ENCODE measurements at places on chromosomes 2 and 18. TPM values are rescaled to one million over a fixed set of nuclear protein-coding genes. Genes with fewer than 3 reads are reported as not detected.
A peak's percentile ranks its signal among the peaks of the same experiment; 100 is the strongest.

GRCh38 chr2:217656316-217656715 is 346.5 kb downstream of the TNS1 start:
- no peaks in the 10 kb centered on the region for H3K36me3 ChIP-seq
- H3K4me1 ChIP-seq, result peaks cover 54% of the 10 kb centered on the region
- H3K27me3 ChIP-seq, result no peaks in the 10 kb centered on the region
- peak overlapping the region; percentile 43 for H3K27ac ChIP-seq
- no peak for DNase-seq

CACNB4 gene
- total RNA-seq, result 3.4 TPM

- no peak overlapping the region for H3K4me3 ChIP-seq
- peaks cover 5% of the 10 kb centered on the region for H3K27me3 ChIP-seq
- peaks cover 11% of the 10 kb centered on the region for H3K4me1 ChIP-seq
- DNase-seq, result no peak
- H3K27ac ChIP-seq, result no peak overlapping the region
- no peaks in the 10 kb centered on the region for H3K36me3 ChIP-seq
Observed at GRCh38 chr18:2112435-2113045, 458.8 kb downstream of the METTL4 start.

RGPD3 gene
- not detected for total RNA-seq

DNA sequence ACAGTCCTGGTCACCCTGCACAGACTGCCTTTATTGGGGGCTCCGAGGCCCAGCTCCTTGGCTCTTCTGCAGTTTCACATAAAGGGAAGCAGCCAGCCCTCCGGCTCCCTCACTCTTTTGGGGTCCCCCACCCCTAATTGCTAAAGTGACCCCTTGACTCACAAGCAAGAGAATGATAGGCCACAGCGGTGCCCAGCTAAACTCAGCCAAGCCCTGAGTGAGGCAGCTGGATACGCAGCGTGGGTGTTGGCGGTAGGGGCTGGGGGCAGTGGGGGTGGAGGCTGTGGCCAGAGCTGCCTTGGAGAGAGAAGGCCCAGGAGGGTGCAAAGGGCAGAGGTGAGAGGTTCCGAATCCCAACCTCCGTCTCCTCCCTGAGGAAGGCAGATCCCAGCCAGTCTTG is 25.5 kb upstream of the ALPP start:
- no peak for DNase-seq
- peaks cover 8% of the 10 kb centered on the region for H3K27me3 ChIP-seq
- no peak overlapping the region for H3K27ac ChIP-seq
- H3K4me3 ChIP-seq, result no peak overlapping the region
- H3K36me3 ChIP-seq, result peaks cover 3% of the 10 kb centered on the region

GRCh38 chr2:150778828-150779227 is 291.4 kb upstream of the RND3 start:
- no peaks in the 10 kb centered on the region for H3K36me3 ChIP-seq
- no peak for DNase-seq
- peaks cover 22% of the 10 kb centered on the region for H3K4me1 ChIP-seq
- peak overlapping the region; percentile 59 for H3K27ac ChIP-seq

GRCh38 chr2:239710953-239711861 is 310.4 kb upstream of the HDAC4 start:
- no peak overlapping the region for H3K4me3 ChIP-seq
- H3K4me1 ChIP-seq, result no peaks in the 10 kb centered on the region
- H3K27me3 ChIP-seq, result no peaks in the 10 kb centered on the region
- no peaks in the 10 kb centered on the region for H3K36me3 ChIP-seq

DNA sequence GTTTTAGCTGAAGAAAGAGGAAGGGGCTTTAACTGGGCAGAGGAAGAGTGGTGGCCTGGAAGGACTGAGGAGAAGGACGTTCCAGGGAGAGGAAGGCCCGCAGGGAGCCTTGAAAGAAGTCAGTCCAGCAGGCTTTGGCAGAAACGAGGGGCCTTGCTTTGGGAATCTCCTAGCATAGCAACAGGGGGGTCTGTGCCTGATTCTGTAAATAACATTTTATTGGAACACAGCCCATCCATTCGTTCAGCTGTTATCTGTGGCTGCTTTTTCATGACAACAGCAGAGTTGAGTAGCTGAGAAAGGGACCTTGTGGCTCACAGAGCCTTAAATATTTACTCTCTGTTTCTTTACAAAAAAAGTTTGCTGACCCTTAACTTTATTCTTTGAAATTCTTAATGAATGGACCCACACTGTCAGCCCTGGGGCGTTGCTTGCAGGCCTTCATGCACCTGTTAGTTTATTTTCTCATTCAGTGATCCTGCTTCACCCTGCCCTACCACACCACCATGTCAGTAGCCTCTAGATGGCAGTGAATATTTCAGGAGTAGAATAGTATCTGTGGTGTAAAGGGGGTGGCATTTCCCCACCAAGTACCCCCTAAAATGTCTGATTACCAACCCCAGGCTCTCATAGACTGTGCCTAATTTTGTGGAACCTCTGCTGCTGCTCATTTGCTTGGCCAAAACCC is 61.0 kb downstream of the MGAT5 start:
- H3K4me3 ChIP-seq, result no peak overlapping the region
- H3K27ac ChIP-seq, result no peak overlapping the region
- H3K36me3 ChIP-seq, result no peaks in the 10 kb centered on the region
- DNase-seq, result no peak

DNA sequence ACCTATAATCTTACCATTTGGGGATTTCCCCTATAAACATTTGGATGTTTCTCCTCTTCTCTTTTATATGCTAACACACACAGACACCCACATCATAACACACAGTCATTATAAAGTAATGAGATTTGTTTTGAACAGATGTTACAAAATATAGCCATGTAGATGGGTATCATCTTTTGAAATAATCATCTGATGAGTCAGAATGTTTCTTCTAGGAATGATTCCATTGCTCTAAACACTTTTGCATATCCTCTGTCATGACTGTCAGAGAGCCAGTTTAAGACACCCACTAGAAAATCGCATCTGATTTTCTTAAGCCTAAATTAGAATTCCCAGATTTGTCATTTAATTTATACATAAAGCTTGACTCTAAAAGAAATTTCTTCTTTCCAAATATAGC is 442.6 kb downstream of the CMPK2 start:
- DNase-seq, result no peak
- H3K27me3 ChIP-seq, result no peaks in the 10 kb centered on the region
- no peak overlapping the region for H3K4me3 ChIP-seq
- no peaks in the 10 kb centered on the region for H3K36me3 ChIP-seq
- H3K27ac ChIP-seq, result no peak overlapping the region
- peaks cover 5% of the 10 kb centered on the region for H3K4me1 ChIP-seq

DNA sequence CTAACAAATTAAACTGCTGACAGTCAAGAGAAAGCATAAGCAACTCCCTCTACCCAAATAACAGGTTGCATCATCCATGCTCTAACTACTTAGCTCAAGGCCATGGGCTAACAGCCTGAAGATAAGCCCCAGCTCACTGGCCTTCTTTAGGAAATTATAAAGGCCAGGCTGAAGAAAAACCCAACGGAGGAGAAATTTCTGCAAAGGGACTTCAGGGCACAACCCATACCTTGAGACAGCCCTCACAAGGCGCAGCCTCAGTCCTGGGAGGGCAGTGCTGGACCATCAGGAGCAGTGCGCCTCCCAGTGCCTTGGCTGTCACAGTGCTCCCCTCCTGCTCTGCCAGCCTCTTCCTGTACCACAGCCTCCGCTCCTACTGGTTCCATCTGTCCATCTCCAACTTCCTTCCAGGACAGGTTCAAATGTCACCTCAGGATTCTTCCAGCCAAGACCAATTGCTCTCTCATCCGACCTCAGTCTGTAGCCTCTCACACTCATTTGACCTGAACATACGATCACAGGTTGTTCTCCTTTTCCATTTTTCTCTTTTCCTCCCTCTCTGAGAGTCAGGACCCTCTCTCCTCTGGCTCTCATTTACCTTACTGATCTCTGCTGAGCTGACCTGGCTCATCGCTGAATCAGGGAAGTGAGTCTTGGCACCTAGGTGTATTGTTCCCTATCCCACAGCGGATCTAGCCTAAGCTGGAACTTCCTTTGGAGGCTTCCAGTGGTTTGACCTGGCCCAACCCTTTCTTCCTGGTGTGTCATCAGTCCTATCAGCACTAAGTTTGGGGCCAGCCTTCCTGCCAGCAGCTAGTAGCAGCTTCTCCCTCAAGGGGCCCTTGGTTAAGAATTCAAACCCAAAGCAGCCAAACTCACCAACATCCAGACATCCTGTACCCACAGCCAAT is 1.9 kb downstream of the MCFD2 start:
- H3K27ac ChIP-seq, result peak overlapping the region; percentile 56
- DNase-seq, result no peak
- peak overlapping the region; percentile 96 for H3K4me3 ChIP-seq

GRCh38 chr2:231708773-231709635 is 679 bp downstream of the PTMA start:
- peak overlapping the region; percentile 97 for H3K4me3 ChIP-seq
- DNase-seq, result no peak
- peak overlapping the region; percentile 99 for H3K27ac ChIP-seq
- H3K36me3 ChIP-seq, result peaks cover 21% of the 10 kb centered on the region
- peaks cover 34% of the 10 kb centered on the region for H3K4me1 ChIP-seq
- no peaks in the 10 kb centered on the region for H3K27me3 ChIP-seq

GRCh38 chr18:76720683-76721082 is 101.7 kb upstream of the ZNF236 start:
- no peak overlapping the region for H3K27ac ChIP-seq
- H3K4me1 ChIP-seq, result no peaks in the 10 kb centered on the region
- H3K36me3 ChIP-seq, result no peaks in the 10 kb centered on the region

- H3K27ac ChIP-seq, result no peak overlapping the region
- DNase-seq, result no peak
- no peak overlapping the region for H3K4me3 ChIP-seq
- no peaks in the 10 kb centered on the region for H3K27me3 ChIP-seq
- no peaks in the 10 kb centered on the region for H3K36me3 ChIP-seq
- peaks cover 6% of the 10 kb centered on the region for H3K4me1 ChIP-seq
Observed at GRCh38 chr18:56662902-56663301, 11.7 kb downstream of the WDR7 start.

- peaks cover 40% of the 10 kb centered on the region for H3K4me1 ChIP-seq
- peak overlapping the region; percentile 71 for H3K27ac ChIP-seq
- no peaks in the 10 kb centered on the region for H3K27me3 ChIP-seq
- H3K36me3 ChIP-seq, result peaks cover 2% of the 10 kb centered on the region
- H3K4me3 ChIP-seq, result no peak overlapping the region
Observed at GRCh38 chr2:121532347-121532766, 1.7 kb downstream of the RNU4ATAC start.

AOX1 gene
- total RNA-seq, result 0.97 TPM

GRCh38 chr2:30914456-30914855 is 107.2 kb upstream of the CAPN13 start:
- H3K4me3 ChIP-seq, result no peak overlapping the region
- H3K27me3 ChIP-seq, result no peaks in the 10 kb centered on the region
- no peak for DNase-seq
- H3K4me1 ChIP-seq, result no peaks in the 10 kb centered on the region
- no peaks in the 10 kb centered on the region for H3K36me3 ChIP-seq
- no peak overlapping the region for H3K27ac ChIP-seq

DNA sequence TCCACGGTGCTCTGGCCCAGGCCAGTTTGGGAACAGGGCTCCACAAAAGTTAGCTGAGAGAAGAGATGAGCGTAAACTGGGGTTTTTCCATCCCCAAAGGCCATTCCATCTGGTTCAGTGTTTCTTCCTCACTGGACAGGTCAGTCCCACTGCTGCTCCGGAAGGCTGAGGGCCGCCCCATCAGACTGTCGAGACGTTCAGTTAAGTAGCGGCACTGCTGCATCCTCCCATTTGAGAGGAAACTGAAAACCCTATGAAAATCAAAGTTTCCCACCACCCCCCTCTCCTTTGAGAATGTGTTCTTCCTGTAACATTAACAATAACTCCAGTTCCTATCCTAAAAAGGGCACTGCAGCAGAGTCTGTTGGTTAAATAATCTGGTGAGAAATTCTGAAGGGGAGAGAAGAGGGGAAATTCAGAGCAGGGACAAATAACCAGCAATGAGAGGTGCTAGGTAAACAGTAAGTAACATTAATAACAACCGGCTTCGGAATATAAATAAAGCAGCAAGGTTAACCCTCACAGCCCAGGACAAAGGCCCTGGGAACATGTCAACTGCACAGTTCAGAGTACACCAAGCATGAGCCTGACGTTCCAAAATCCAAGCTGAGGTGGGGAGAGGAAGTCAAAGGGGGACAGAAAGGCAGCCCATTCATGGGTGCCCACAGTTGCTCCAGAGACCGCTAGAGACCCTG is 55.4 kb downstream of the UXS1 start:
- DNase-seq, result no peak
- H3K4me1 ChIP-seq, result peaks cover 32% of the 10 kb centered on the region
- peaks cover 11% of the 10 kb centered on the region for H3K36me3 ChIP-seq

GRCh38 chr2:101989740-101990460 is 1.9 kb upstream of the IL1R2 start:
- H3K4me3 ChIP-seq, result no peak overlapping the region
- H3K4me1 ChIP-seq, result no peaks in the 10 kb centered on the region
- no peaks in the 10 kb centered on the region for H3K36me3 ChIP-seq
- H3K27me3 ChIP-seq, result peaks cover 60% of the 10 kb centered on the region
- no peak overlapping the region for H3K27ac ChIP-seq
- no peak for DNase-seq

LDLRAD4 gene
- 20.4 TPM for total RNA-seq

DNA sequence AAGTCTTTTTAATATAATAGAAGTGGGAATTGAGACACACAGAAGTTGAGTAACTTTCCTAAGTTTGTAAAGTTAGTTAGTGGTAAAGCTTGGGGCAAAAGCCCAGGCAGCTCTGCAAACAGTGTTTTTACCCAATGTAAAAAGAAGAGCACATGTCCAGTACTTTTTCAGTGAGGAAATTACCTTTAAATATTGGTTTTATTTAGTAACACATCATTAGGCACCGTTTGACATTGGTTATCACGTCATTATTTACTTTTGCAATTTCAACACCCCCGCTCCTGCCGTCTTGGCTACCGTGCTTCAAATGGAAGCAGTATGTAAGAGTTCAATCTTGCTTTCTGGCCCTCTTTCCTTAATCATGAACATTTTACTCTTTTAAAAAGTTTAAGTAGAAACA is 807.9 kb downstream of the EPHA4 start:
- H3K4me3 ChIP-seq, result no peak overlapping the region
- DNase-seq, result no peak
- H3K36me3 ChIP-seq, result no peaks in the 10 kb centered on the region

PTH2R gene
- not detected for total RNA-seq

DNA sequence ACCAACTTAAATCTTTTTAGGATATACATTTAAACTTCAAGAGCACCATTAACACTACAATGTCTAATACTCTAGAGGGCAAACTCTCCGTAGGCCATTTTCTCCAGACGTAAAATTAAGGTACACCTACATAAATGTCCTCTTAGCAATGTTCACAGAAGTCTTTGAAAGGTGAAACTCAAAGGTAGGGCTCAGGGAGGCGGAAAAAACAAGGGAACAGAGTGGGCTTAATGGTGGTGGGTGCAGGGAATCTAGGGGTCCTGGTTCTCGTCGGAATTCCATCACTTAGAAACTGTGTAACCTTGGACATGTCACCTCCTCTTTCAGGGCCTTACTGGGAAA is 668 bp downstream of the NFU1 start:
- H3K27me3 ChIP-seq, result no peaks in the 10 kb centered on the region
- DNase-seq, result no peak
- peak overlapping the region; percentile 92 for H3K4me3 ChIP-seq
- peaks cover 22% of the 10 kb centered on the region for H3K4me1 ChIP-seq

GRCh38 chr2:83584672-83585071 is 874.4 kb downstream of the SUCLG1 start:
- no peaks in the 10 kb centered on the region for H3K4me1 ChIP-seq
- H3K4me3 ChIP-seq, result no peak overlapping the region
- H3K27ac ChIP-seq, result no peak overlapping the region
- H3K27me3 ChIP-seq, result no peaks in the 10 kb centered on the region

TAF1B gene
- total RNA-seq, result 25.9 TPM

- no peak for DNase-seq
- H3K4me1 ChIP-seq, result peaks cover 14% of the 10 kb centered on the region
- H3K27me3 ChIP-seq, result no peaks in the 10 kb centered on the region
- H3K36me3 ChIP-seq, result peaks cover 23% of the 10 kb centered on the region
- no peak overlapping the region for H3K27ac ChIP-seq
Observed at GRCh38 chr18:79275461-79275860, 120.3 kb upstream of the NFATC1 start.

Data from osteocyte (in vitro differentiated cells).